NCI-H460 (cell line): ENCODE measurements at places on chromosomes 5 and 9.

- peak; percentile 39 for DNase-seq
Measured at GRCh38 chr9:85900504-85901201, 40.3 kb upstream of the NAA35 start.

DNA sequence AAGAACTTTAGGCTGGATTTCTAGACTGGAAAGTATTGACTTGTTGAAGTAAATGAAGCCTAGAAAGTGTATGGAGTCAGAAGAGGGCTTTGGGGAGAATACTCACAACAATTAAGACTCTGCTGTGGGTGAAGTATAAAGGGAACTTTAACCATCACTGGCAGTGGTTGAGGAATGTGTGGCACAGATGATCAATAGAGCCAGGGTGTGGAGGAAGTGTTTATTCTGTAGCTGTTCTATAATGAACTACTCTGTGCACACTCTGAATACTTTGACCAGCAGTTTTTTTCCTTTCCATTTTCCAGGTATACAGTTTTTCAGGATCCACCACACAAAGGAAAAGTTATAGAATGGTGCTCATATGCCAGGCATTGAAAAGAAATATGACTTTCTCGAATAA, 106.7 kb downstream of the SCAMP1 start:
- no peak for DNase-seq

GRCh38 chr5:139092741-139093343, 105.3 kb downstream of the SIL1 start:
- no peak for DNase-seq

GRCh38 chr9:113501129-113501686, 37.7 kb downstream of the RGS3 start:
- DNase-seq: no peak

DNA sequence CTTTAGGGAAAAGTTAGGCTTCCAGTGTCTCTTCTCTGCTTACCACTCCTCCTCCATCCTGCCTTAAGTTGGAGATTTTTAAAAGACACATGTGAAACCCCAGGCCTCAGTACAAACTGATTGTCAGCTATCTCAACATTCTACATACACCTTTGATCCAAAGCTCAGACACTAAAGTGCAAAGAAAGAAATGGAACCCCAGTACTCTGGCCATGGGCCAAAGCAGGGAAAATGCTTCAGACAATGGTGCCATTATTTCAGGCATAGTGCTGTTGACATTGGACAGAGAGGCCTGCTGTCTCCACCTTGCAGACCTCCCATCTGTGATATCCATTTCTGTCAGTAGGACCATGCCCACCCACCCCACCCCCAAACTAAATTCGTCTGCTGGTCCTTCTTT, 49.1 kb downstream of the G3BP1 start:
- DNase-seq: no peak
